Activated CD8-positive, alpha-beta memory T cell treated with anti-CD3 and anti-CD28 coated beads for 4 hours (primary cell): ENCODE measurements at places on chromosomes 16 and 17.

DNA sequence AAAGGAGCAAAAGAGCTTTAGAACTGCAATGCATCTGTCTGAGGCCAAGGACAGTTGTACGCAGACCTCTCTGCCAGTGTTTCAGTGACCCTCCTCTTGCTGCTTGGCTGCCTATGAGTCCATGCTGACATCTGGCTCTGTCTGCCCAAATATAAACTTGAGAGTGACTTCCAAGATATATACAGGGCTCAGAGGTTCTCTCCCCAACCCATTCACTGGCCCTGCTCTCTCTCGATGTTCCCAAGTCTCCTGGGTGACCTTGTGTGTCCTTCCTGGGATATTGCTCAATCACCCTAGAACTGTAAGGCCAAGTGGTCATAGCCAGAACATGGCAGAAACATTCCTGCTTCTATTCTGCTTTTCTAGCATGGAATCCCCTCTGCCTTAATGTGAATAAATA, 716.3 kb downstream of the WWOX start:
- DNase-seq = no peak

GRCh38 chr16:68396481-68396880, 51.8 kb downstream of the SMPD3 start:
- DNase-seq = peak; percentile 28

- DNase-seq = no peak
Measured at GRCh38 chr16:84840687-84841627, 21.2 kb downstream of the CRISPLD2 start.

DNA sequence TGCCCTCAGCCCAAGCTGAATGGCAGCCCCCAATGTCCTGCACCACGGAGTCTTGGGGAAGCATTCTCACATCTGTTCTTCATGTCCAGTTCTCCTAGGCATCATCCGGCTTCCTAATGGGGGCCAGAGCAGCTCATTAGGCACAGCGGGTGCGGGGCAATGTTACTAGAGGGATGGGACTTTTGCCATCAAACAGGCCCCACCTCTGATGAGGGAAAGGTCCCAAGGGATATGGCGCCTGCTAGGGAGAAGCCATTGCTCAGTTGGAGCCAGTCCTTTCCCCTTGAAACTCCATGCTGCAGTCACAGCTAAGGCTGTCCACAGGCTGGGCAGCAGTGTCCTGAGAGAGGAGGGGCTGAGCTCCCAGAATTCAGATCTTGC, 1.7 kb upstream of the DPH1 start:
- no peak for DNase-seq

DNA sequence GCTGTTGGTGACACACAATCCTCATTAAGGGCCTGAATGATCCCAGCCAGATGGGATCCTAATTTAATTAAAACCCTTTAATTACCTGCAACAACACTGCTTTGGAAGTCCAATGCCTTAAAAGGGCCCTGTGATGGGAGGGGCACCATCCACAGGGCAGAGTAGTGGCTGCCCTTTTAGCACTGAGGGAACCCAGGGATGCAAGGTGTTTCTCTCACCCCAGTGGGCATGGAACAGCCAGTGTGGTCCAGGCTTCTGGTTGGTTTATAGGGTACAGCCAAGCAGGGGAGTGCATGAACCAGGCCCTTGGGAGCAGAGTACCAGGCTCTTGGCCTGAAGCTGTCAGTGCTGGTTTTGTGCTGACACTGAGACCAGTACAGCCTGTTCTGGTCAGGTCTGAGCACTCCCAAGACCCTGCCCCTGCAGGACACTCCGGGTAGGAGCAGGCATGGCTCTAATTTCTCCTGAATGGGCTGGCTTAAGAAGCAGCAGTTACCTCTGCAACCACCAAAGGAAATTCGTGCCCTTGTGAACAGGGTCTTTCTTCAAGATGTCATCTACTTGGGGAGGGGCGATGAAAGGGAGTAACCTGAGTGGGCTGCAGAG, 9.9 kb downstream of the NXPH3 start:
- DNase-seq = no peak

DNA sequence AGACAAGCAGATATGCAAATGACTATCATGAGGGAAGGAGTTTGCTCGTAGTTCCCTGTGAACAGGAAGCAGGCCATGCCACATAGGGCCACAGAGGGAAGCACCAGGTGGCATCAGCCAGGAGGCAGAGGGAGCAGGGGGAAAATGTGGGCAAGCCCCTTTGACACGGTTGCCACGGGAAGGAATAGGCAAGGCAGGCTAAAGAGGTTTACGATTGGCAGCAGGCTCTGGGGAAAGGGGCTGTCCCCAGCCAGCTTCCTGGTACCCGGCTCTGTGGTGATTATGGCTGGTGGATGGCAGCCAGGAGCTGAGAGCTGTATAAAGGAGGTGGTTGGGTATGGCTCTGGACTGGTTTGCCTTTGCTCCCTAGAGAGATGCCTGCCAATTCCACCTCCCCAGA, 848 bp downstream of the CES3 start:
- no peak for DNase-seq

DNA sequence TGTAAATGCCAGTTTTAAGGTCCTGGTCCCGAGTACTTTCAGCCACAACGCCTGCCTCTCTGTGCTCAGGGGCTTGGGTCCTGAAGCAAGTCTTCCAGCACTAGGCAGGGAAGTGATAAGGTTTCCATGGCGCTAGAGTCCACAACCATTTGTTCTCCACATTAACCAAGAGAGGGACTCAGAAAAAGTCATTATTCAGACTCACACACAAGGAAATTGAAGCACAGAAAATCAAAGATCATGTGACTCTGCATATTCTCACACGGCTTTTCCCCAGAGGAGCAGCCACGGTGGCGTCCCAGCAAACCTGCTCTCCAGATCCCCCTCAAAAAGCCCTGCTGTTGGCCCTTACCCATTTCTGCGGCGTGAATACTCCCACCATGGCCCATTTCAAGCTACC, 9.7 kb downstream of the ENPP7 start:
- no peak for DNase-seq

- DNase-seq = no peak
Measured at GRCh38 chr16:53933407-53933806, 229.5 kb downstream of the FTO start.

- no peak for DNase-seq
Measured at GRCh38 chr16:82006036-82006435, 5.2 kb downstream of the SDR42E1 start.

- DNase-seq = no peak
Measured at GRCh38 chr17:64009571-64010402, 10.6 kb downstream of the ICAM2 start.

- DNase-seq = no peak
Measured at GRCh38 chr16:55475919-55476318, 3.1 kb upstream of the MMP2 start.

DNA sequence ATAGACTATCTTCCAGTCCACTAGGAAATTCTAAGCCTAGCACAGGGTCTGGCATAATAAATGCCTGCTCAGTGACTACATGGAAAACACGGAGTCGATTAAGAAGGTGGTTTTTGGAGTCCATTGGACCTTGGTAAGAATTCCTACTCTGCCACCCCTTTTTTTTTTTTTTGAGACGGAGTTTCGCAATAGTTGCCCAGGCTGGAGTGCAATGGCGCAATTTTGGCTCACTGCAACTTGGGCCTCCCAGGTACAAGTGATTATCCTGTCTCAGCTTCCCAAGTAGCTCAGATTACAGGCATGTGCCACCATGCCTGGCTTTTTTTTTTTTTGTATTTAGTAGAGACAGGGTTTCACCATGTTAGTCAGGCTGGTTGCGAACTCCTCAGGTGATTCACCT, 123.2 kb downstream of the HS3ST2 start:
- no peak for DNase-seq

- no peak for DNase-seq
Measured at GRCh38 chr16:870856-871561, 70.5 kb upstream of the GNG13 start.

DNA sequence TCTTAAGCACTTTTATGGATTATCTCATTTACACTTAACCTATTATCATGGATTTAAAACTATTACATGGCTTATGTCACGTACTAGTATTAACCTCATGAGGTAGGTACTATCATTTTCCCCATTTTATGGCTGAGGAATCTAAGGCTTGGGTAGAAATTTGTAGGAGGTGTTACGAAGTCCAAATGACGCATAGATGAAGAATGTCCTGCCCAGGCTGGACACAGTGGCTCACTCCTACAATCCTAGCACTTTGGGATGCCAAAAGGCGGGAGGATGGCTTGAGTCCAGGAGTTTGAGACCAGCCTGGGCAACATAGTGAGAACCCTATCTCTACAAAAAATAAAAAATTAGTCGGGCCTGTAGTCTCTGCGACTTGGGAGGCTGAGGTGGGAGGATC, 4.8 kb upstream of the C1QL1 start:
- no peak for DNase-seq

DNA sequence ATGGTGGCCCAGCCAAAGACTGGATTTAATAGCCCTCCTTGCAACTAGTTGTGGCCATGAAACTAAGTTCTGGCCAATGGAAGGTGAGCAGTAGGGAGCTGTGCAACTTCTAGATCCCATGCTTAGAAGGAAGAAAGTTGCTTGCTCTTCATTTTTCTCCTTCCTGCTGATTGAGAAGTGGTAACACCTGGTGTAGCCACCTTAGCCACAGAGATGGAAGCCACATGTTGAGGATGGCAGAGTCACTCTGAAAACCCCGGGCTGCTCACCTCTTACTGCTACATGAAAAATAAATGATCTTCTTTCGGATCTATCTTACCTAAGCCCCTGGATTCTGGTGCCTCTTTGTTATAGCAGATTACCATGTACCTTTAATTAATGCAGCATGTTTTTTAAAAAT, 10.3 kb upstream of the ATP5MC1 start:
- no peak for DNase-seq

DNA sequence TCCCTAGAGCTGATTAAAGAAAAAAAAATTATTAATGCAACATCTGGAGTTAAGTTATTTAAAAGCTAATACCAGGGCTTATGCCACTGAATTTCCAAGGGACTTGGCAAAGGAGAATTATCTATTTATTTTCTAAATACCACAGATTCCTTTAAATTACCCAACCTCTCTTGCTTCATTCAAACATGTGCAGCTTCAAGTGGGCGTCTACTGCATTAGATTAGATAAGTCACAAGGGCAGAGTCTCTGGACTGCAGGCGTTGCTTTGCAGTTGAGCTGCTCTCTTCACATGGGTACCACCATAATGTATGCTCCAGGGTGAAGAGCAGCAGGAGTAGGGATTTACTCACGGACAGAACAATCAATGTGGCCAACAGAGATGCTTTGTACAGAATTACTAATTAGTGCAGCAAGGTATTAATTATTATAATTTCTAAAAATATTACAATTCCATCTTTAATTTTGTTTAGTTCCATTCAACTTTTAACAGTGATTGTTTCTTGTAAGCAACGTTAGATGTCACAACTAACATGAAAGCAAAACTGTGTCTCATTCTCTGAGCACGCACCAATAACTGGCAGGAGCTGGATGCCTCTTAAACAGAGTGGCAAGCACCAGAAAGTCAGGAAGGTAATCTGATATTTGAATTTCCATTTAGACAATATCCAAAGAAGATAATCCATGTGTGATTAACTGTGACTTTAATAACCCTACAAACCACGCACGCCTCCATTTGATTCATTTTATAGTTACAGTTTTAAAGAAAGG, 214.2 kb downstream of the STX8 start:
- no peak for DNase-seq

DNA sequence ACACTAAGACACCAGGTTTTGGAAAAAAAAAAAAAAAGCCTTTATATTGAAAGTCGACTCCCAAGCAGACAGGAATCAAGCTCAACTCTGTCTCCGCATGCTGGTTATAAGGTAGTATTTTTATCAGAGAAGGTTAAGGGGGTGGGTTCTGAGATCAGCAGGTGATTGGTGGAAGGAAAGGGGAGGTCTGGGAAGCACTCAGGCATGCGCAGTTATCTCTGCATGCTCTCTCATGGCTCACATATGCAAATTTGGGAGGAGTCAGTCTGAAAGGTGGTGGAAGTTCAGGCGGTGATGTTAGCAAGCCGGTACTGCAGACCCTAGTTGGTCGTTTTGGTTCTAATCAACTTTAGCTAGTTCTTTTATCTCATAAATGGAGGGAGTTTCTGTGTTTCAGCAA, 357.6 kb upstream of the C16orf82 start:
- DNase-seq = no peak

DNA sequence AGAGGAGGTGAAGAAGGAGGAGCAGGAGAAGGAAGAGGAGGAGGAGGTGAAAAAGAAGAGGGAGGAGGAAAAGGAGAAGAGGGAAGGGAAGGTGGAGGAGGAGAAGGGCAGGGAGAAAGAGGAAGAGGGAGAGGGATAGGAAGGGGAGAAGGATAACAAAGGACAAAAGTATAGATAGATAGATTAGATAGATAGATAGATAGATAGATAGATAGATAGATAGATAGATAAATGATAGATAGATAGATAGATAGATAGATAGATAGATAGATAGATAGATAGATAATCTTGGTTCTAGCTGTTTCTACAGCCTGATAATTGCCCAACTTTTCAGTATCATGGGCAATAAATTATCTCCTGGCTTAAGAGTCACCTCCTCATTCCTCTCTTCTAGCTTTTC, 296.2 kb upstream of the C16orf82 start:
- DNase-seq = no peak

- DNase-seq = no peak
Measured at GRCh38 chr16:74844041-74844980, 69.7 kb upstream of the FA2H start.

GRCh38 chr17:71402661-71403141, 718.1 kb upstream of the SOX9 start:
- no peak for DNase-seq

GRCh38 chr17:66948061-66948750, 16.3 kb upstream of the CACNG4 start:
- DNase-seq = no peak

DNA sequence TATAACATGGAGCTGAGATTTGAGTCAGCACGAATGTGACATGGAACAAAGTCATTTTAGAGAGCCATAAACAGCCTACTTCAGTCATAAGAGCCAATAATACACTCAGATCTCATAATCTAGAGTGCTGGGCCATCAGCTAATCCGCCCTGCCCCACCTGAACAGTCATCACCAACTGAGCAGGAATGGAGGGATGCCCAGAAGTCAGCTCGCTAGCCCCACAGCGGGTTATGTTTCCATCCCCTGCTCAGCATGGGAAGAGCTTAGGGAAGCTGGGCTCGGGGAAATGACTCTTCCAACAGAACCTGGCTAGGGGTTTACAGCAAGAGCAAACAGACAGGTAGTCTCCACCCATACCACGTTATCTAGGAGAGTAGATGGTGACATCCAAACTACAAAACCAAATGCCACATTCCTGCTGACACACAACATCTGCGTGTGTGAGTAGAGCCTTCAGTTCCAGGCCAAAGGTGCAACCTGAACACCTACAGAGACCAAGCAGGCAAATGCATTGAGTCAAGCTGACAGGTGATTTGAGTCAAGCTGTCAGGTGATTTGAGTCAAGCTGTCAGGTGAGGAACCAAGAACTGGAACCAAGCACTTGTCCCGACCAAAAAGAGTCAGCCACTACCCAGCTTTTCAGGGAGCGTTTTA, 2.0 kb downstream of the TMEM11 start:
- DNase-seq = no peak
